ENCODE measurements at places on chromosomes 5 and 9.
A peak's percentile ranks its signal among the peaks of the same experiment; 100 is the strongest.

GRCh38 chr5:74433896-74434829 lies 206.4 kb downstream of the ENC1 start:
- no peak for DNase-seq

GRCh38 chr9:78573669-78574068 lies 276.7 kb downstream of the PSAT1 start:
- no peak for DNase-seq

DNA sequence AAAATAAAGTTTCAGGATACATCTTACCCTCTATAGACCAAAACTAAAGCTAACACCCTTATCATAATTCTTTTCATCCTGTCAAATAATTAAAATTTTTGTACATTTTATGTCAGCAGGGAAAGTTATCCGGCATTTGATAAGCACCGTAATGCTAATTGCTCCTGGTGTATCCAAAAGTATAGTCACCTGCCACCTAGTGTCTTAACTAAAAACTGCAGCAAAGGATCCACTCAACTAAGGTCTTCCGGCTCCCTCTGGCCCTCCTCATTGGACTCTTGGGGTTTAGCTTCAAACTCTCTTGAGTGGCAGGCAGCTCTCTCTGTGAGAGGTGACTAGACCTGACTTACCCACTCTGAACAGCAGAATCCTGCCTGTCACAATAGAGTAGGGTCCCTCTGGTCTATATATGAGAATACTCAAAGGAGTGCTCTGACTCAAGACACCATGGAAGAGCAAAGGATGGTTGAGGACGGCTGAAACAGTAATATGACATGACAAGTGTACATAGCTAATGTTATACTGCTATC lies 60.4 kb upstream of the CAST start:
- peak; percentile 73 for DNase-seq

DNA sequence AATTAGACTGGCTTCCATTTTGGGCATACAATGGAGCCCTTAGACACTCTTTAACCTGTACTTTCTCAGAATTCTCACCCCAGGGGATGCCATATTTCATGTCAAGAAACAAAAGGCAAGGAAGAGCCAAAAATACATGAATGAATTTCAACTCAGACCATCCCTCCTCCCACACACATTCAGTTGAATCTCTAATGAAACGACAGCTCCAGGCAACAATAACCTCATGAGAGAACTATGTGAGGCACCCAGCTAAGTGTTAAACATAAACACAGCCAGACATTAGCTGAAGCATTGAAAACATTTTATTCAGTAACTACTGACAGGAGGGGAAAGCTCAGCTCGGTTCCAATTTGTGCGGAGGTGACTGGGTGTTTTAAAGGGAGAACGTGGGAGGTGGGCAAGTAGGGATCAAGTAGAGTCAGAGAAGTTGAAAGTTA lies 1359.1 kb upstream of the CDH9 start:
- DNase-seq = peak; percentile 15

DNA sequence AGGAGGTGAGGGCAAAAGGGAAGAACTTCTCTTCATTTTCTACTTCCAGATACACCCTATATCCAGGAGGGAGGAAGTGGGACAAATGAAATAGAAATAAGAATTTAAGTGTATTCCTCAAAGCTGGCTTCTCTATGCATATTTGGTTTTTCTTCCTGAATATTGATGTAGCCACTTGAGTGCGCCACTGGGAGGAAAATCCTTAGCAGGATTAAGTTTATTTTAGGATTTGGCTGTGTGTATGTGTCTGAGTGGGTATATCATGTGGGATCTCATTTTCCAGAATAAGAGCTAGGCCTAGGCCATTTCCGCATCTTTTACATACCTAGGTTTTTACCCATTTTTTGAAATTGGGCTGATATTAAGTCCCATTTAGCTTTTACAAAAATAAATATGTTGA lies 42.5 kb downstream of the MAP1B start:
- DNase-seq = no peak

DNA sequence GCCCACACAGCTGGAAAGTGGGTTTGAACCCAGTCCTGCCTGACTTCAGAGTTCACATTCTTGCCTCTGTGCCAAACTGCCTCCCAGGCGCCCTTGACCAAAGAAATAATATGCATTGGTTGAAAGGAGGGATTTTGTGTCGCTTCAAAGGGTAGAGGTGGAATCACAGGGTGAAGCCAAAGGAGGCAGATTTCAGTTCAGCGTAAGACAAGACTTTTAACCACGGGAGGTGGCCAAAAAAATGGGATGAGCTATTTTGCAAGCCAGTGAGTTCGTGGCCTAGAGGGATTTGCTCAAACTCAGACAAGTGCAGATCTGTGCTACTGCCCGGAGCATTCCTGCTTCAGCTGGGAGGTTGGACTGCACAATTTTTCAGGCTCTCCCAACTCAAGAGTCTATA lies 57.6 kb upstream of the RANBP3L start:
- DNase-seq = no peak

GRCh38 chr5:76406673-76407072 lies 3.6 kb downstream of the IQGAP2 start:
- no peak for DNase-seq

DNA sequence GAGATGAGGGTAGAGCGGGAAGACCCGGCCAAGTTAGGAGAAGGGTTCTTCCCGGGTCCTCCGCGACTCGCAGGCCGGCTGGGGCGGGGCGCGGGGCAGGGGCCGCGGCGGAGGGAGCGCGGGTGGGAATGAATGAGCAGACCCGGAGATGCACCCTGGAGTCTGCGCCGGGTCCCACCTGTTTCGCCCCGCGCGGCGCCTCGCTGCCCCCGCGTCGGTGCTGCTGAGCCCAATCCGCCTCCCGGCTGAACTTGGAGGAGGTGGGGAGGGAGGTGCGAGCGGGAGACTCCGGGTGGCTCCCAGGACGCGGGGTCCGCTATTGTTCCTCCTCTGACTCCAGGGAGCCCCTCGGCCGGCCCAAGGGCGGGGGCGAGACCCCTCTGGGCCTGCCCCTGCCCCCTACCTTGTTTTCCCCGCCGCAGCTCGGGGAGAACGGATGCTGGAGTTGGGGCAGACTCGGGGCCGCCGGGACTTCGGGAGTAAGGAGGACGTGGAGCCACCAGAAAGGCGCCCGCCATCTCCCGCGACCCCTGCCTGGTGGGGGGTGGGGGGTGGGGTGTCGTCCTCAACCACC lies 659 bp downstream of the RAI14 start:
- DNase-seq = peak; percentile 33

DNA sequence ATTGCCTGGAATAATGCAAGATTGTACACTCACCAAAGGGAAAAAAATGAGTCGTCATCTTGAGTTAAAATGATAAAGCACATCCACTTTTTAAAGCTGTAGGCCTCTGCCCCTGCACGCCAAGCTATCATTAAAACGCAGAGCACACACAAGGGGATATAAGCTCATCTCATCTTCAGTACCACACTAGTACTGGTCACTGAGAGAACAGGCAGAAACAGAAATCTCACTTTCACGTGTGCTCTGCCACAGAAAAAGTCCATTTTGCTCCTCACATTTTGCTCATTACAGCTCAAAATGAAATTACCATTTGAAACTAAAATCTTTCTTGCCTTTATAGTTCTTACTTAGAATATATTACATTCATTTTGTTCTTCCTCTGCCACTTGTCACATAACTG lies 99.2 kb upstream of the SLC30A5 start:
- no peak for DNase-seq

DNA sequence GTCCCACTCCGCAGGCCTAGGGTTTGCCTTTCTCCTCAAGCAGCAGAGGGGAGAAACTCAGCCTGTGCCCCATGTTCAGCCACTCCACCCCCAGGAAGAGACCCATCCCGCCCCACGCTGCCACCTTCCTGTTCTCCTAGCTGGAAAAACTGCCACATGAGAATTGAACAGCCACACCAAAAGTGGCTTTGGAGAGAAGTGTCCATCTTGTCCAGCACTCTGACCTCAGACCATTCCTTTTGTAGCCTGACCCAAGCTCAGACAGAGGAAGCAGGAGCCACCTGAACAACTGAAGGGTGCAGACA lies 8.3 kb upstream of the SLC25A48 start:
- no peak for DNase-seq

DNA sequence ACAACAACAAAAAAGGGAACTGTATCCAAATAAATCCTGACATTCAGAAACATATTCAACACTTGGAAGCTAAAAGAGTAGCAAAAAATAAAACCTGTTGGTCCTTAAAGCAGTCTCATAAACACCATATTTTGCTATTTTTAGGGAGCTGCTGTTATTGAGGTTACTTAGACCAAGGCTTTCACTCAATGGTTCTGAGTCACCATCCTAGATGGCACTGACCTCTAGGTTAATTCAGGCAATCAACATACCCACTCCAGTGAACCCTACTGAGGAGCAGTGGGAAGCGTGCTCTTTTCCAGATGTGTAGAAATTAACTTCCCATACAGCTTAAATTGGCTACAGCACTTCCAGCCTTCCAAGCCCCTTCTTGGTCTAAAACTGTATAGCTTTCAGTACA lies 5.2 kb downstream of the GNAQ start:
- no peak for DNase-seq

- no peak for DNase-seq
These were observed 254.4 kb upstream of the CDH10 start for GRCh38 chr5:24899180-24899579.

DNA sequence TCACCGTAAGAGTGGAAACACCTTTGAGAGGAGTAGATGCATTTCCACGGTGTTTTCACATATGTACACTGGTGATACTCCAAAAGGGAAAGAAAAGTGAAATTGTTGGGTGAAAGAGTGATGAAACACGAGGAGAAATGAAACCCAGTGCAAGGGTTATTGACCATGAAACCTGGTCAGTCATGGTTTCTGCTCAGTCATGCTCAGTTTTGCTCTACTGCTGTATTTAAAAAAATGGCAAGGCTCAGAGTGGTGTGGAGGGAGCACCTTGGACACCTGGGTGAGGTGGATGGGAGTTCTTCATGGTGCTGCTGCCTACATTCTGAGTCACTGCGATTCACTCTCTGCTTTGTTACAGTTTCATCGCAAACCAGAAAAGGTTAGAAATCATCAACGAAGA lies 32.3 kb downstream of the NTRK2 start:
- no peak for DNase-seq

DNA sequence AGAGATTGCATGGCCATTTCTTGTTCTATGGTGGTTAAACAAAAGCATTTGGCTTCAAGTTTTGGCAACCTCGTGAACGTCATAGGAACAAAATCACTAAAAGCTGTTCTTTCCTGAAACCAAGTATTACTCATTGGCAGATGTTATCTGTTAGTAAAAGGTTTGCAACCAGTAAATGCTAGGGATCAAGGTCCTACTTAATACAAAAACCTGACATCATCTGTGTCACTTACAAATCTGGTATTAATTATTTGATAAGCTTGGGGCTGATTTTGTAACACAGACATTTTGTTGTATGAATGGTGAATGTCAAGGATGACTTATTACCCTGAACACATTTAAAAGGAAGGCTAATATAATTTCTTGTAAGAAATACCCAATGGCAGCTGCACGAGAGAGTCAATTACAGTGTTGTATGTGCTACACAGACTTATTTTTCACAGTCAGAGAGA lies 486.4 kb upstream of the ZNF608 start:
- no peak for DNase-seq

DNA sequence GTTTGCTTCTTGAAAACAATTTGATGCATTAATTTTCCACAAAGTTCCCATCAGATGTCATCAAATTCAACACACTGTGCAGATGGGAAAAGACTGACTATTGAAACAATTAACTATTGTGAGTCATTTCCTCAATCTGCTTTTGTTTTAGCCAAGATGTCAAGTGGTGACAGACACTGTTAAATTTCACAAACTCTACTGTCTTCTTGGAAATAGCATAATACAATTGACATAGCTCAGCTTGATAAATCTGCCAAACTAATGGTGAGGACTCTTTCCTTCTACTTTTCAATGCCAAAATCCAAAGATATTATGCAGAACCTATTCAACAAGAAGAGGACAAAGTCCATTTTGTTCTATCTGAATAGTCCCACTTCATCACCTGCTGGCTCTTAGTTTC lies 242.3 kb downstream of the CAAP1 start:
- no peak for DNase-seq

- no peak for DNase-seq
These were observed 639 bp downstream of the PCDH1 start for GRCh38 chr5:141877356-141878185.

DNA sequence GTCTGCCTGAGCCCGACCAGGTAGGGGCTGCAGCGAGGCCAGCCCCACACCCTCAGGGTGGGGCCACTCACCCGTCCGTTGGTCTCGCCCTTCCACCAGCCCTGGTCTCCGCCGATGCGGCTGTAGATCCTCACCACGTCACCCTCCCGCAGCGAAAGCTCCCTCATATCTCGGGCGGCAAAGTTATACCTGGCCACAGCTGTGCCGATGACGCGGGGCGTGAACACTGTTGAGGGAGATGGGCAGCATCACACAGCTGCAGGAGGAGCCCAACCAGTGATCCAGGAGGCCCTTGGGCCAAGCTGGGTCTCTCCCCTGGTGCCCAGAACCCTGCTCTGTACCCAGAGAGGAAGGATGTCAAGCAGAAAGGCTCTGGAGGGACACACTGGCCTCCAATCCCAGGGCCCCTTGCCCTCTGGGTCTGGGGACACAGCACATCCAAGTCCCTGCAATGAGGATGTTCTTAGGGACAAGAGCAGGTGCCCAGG lies 30.3 kb upstream of the SARDH start:
- no peak for DNase-seq

- DNase-seq = no peak
These were observed 30.8 kb downstream of the TAS2R1 start for GRCh38 chr5:9599391-9599790.

GRCh38 chr9:122370303-122370702 lies 521 bp upstream of the PTGS1 start:
- no peak for DNase-seq

DNA sequence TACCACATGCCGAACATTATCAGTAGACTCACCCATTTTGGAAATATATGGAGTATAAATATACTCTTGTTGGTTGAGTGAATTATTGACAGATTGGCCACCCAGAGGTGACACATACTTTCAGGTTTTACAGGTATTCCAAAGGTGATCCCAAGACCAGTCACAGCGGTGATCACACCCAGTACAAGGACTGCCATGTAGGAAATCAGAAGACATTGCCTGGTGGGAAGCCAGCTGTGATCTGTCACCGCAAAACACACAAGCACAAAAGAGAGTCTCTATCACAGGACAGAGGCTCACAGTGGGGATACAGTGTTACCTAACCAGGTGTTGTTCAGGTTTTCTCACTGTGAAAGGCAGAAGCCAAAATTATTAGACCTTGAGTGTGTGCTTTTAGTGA lies 15.8 kb downstream of the BTF3 start:
- DNase-seq = peak; percentile 88
